Naive thymus-derived CD8-positive, alpha-beta T cell (primary cell): ENCODE measurements at places on chromosomes 1 and 21. TPM values are rescaled to one million over a fixed set of nuclear protein-coding genes. Genes with fewer than 3 reads are reported as not detected.

- no peak for DNase-seq
Observed at GRCh38 chr1:234206651-234207284, 166.5 kb upstream of the COA6 start.

- DNase-seq = no peak
Observed at GRCh38 chr1:43844114-43844513, 89.5 kb upstream of the ARTN start.

DNA sequence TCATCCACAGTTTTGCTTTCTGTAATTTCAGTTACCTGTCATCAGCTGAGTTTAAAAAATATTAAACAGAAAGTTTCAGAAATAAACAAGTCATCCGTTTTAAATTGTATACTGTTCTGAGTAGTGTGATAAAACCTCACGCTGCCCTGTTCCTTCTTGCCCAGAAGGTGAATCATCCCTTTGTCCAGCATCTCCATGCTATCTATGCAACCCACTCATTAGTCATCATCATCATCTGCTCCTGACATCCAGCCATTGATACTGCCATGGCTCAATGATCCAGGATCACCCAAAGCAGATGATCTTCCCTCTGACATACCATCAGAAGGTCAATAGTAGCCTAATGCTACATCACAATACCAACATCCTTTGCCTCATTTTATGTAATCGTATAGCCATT, 198.3 kb downstream of the SLC44A5 start:
- no peak for DNase-seq

The LRRIQ3 gene
- 1.6 TPM for polyA plus RNA-seq

The KRTAP7-1 gene
- not detected for polyA plus RNA-seq

- peak; percentile 69 for DNase-seq
Observed at GRCh38 chr1:53278298-53278725, 40.0 kb upstream of the MAGOH start.

DNA sequence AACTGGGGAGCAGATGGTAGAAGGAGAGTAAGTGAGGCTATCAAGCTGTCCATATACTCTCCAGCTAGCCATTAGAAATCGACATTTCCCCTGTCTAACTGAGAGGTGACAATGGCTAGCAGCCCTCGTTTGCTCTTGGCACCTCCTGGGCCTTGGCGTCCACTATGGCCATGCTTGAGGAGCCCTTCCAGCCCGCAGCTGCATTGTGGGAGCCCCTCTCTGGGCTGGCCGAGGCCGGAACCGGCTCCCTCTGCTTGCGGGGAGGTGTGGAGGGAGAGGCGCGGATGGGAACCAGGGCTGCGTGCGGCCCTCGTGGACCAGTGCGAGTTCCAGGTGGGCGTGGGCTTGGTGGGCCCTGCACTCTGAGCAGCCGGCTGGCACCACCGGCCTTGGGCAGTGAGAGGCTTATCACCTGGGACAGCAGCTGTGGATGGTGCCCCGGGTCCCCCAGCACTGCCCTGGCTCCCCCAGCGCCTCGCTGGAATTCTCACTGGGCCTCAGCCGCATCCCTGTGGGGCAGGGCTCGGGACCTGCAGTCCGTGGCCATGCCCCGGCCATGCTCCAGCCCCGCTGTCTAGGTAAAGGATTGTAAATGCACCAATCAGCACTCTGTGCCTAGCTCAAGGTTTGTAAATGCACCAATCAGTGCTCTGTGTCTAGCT, 56.2 kb upstream of the PARP1 start:
- DNase-seq = no peak

GRCh38 chr21:35578347-35578782, 482.0 kb downstream of the SETD4 start:
- DNase-seq = no peak

The HTR6 gene
- not detected for polyA plus RNA-seq

DNA sequence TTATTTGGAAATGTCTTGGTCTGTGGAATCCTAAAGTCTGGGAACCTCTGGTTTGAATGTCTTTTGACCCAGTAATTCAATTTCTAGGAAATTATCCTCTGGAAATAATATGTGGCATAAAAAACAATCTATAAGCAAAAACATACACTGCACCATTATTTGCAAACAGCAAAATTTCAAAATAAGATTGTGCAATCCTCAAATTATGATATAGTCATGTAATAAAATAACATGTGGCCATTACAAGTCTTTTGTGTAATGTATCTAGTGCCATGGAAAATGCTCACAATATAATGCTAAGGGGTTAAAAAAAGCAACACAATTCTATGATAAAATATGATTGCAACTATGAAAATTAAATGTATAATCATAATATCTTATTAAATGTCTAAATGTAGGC, 312.9 kb upstream of the RUNX1 start:
- no peak for DNase-seq

DNA sequence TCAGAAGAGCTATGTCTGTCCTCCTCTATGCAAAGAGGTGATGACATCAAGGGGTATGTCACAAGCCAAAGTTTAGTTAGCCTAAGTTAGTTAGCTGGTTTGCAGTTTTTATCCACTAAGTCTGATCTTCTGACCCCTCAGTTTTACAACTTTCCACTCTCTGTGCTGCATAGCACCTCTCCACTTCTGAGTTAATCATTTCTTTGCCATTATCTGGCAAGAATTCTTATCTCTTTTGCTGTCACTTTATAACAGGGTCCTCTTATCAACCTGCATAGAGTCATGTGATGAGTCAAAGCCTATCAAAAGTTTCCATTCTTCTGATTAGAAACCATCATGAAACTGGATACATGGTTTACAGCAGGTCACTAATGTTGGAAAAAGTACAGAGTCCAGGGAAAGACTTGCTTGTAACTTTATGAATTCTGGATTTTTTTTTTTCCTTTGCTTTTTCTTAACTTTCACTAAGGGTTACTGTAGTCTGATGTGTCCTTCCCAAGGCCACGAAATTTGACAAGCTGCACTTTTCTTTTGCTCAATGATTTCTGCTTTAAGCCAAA, at the start of gene NR5A2:
Gene NR5A2 (plus strand): TSS at position 447 of the 560 bp plus-strand sequence. CDS start 138 bp downstream, outside the sequence.
- DNase-seq = no peak

DNA sequence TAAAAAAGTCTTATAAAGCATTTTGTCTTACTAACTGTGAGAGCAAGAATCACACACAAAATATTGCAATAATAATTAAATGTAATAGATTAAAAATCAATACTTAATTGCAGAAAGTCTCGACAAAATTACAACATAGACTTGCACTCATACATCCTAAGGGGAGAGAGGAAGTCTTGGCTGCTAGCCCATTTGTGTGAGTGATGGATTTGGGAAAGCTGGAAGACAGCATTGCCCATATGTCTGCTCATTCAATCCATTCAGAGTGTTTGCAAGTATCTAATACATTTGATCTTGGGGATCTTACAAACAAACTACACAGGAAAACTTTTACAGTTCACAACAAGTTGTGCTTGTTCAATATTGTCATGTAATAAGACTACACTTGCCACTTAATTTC, 140.5 kb downstream of the COL11A1 start:
- no peak for DNase-seq

DNA sequence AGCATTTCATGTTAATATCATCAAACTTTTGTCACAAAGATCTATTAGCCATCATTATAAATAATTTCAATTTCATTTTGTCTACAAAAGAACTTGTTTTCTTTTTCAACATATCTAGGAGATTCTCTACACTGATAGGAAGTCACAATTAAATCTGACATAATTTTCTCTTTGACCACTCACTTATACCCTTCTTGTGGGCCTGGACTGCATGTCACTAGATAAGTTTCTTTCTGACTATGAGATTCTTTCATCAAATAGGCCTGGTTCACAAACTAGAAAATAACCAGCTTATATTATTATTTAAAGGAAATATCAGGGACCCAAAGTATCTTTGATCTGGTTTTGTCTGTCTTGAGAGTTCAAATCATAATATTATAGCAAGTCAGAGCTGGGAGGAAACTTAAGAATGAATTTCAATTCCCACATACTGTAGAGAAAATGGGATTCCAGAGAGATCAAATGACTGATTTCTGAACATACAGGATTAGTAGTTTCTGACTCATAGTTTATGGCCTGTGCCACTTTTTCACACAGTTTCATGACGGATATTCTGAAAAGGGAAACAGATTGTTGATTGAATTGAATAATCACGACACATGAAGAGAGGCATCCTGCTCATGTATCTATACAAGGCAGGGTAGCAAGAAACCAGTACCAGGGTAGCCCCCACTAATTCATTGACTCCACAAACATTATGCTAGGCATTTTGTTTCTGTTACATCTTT, 355.8 kb downstream of the GPATCH2 start:
- DNase-seq = no peak

The ALDH4A1 gene
- 0.39 TPM for polyA plus RNA-seq

The PLA2G2A gene
- polyA plus RNA-seq = not detected

DNA sequence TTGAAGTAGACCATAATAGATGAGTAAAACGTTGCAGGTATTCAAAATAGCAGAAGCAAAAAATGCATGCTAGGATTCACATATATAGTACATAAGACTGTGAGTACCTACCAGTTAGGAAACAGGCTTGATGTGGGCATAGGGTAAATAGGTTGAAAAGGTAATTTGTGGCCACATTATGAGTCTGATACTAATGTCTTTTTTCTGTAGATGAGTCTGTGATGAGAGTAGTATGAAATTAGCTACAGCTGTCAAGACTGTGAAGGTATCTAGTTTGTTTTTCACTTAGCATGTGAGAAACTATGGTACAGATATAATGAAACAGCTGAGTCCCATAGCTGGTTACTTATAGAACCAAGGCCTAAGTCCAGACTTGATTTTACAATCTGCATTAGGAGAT, 12.4 kb upstream of the SPATA1 start:
- DNase-seq = no peak

GRCh38 chr1:157580828-157581210, 17.1 kb downstream of the FCRL4 start:
- no peak for DNase-seq

GRCh38 chr1:41454406-41454805, 30.1 kb downstream of the EDN2 start:
- DNase-seq = no peak

- no peak for DNase-seq
Observed at GRCh38 chr1:41773144-41773591, 145.6 kb downstream of the HIVEP3 start.

The RGS4 gene
- polyA plus RNA-seq = not detected

The ECE1 gene
- polyA plus RNA-seq = 20.5 TPM

The FCRL5 gene
- not detected for polyA plus RNA-seq

DNA sequence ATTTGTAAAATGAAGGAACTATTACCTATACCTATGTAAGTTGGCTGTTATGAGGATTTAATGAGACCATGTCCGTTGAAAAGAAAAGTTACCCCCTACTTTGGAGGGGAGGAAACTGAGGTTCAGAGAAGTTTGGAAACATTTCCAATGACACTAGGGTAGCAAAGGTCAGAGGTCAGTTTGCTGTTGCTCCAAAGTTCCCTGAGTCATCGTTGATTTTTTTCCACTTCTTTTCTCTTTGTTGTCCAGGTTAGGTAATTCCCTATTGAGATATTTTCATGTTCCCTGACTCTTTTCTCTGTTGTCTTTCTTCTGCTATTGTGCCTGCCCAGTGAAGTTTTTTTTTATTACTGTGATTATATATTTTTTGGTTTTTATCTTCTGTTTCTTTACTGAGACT, 213.8 kb upstream of the C1orf174 start:
- DNase-seq = no peak

GRCh38 chr21:17578162-17578561, 34.5 kb downstream of the BTG3 start:
- no peak for DNase-seq

The IL20 gene
- polyA plus RNA-seq = not detected
